ENCODE measurements at places on chromosomes 3 and 15. TPM values are rescaled to one million over a fixed set of nuclear protein-coding genes. Genes with fewer than 3 reads are reported as not detected.

FAM174B gene
- total RNA-seq, result 22.4 TPM

LDHAL6B gene
- total RNA-seq, result not detected

GOLGA8T gene
- not detected for total RNA-seq

MYO5C gene
- total RNA-seq, result 1.1 TPM

SLC12A1 gene
- not detected for total RNA-seq

GRCh38 chr15:48304398-48304797 lies 26.8 kb upstream of the DUT start:
- no peaks in the 10 kb centered on the region for H3K27me3 ChIP-seq
- no peaks in the 10 kb centered on the region for H3K36me3 ChIP-seq
- H3K27ac ChIP-seq, result no peak overlapping the region
- no peak for DNase-seq
- no peak overlapping the region for H3K4me3 ChIP-seq

GRCh38 chr15:101049282-101049681 lies 130.1 kb downstream of the LRRK1 start:
- peaks cover 21% of the 10 kb centered on the region for H3K4me1 ChIP-seq
- no peaks in the 10 kb centered on the region for H3K36me3 ChIP-seq
- H3K27me3 ChIP-seq, result no peaks in the 10 kb centered on the region
- H3K27ac ChIP-seq, result no peak overlapping the region

DNA sequence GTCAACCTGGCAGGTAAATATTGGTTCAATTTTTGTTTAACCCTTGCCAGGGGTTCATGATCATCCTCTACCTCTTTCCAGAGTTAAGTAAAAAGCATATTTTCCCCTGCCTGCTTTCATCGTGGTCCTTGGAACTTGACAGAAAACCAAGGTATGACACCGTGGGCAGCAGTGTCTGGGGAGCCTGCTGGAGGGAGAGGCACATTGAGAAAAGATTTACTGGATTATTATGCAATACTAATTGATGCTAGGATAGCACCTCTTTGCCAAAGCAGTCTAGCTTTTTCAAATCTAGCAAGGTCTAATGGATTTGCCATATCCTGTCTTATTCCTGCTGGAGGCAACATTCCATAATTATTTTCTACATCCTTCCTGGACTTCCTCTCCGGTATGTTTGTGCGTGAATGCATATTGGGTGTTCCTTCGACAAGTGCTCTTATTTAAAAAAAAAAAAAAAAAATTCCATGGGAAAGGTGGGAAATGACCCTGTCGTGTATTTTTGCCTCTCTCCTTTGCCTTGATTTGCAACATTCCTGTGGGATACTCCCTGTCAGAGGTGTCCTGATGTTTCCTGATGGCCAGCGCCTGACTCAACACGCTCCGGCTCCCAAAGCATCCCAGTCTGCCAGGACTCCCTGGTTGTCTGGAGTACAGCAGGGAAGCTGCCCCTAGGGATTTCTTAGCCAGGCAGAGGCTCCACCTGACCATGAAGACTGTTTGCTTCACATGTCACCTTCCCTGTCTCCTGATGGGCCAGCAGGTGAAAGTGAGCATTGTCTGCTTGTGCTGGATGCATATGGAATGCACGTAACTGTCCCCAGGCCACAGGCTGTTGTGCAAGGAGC lies 6.3 kb downstream of the BHLHE40 start:
- DNase-seq, result peak; percentile 45
- no peak overlapping the region for H3K4me3 ChIP-seq
- peaks cover 7% of the 10 kb centered on the region for H3K4me1 ChIP-seq
- H3K36me3 ChIP-seq, result no peaks in the 10 kb centered on the region

- H3K36me3 ChIP-seq, result no peaks in the 10 kb centered on the region
- H3K27ac ChIP-seq, result no peak overlapping the region
- no peaks in the 10 kb centered on the region for H3K27me3 ChIP-seq
- DNase-seq, result no peak
These were observed 23.6 kb downstream of the DUT start for GRCh38 chr15:48354694-48355303.

DNA sequence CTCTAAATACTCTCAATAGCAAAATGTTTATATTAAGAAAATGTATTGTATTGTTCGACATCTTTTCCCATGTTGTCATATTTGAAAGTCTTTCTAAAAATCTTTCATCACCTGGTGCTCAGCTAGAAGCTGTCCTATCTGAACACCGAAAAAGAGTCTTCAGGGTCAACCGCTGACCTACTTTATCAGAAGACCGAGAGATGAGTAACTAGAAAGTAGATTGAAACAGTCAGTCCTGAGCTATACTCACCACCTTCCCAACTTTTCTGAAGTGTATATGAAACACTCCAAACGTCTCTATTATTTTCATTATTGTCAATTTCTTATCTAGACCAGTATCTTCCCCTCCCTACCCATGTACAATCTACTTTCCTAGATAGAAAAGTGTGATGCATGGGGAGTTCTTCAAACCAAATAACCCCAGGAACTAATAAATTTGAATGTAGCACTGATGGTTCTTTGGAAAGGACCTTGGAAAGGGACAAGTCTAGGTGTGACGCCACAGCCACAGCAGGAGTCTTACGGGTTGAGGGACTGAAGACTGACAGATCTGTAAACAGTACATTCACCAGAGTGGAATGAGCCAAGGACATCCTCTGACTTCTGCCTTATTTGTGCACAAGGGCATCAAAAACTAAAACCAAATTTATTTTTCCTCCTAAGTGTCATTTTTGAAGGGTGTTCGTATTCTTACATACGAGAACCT lies 58.6 kb downstream of the TMOD3 start:
- H3K4me1 ChIP-seq, result peaks cover 3% of the 10 kb centered on the region
- H3K36me3 ChIP-seq, result no peaks in the 10 kb centered on the region
- H3K4me3 ChIP-seq, result no peak overlapping the region
- DNase-seq, result no peak
- H3K27ac ChIP-seq, result no peak overlapping the region

GRCh38 chr3:194587438-194587931 lies 45.7 kb downstream of the TMEM44 start:
- H3K27ac ChIP-seq, result no peak overlapping the region
- H3K36me3 ChIP-seq, result no peaks in the 10 kb centered on the region
- H3K4me3 ChIP-seq, result no peak overlapping the region
- no peak for DNase-seq
- peaks cover 2% of the 10 kb centered on the region for H3K4me1 ChIP-seq

DNA sequence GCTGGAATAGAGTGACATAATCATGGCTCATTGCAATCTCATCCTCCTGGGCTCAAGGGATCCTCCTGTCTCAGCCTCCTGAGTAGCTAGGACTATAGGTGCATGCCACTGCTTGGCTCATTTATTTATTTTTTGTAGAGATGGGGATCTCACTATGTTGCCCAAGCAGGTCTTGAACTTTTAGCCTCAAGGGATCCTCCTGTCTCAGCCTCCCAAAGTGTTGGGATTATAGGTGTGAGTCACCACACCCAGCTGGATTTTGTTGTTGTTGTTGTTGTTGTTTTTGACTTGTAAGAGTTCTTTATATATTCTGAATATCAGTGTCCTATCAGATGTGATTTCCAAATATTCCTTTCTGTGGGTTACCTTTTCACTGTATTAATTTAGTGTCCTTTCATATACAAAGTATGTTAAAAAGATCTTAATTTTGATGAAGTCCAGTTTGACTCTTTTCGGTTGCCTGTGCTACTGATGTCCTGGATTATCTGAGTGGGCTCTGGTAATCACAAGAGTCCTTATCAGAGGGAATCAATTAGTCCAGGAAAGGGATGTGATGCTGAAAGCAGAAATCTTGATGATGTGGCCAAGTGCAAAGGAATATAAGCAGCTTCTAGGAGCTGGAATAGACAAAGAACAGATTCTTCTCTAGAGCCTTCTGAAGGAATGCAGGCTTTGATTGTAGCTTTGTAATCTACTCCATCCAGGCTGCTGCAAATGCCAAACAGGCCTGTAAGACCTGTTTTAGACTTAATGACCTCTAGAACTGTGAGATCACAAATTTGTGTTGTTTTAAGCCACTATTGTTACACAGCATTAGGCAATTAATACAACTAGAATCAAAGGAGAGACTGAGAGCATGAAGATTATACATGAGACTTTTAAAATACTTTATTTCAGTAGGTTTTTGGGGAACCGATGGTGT lies 30.2 kb downstream of the NCK1 start:
- no peak for DNase-seq
- no peak overlapping the region for H3K27ac ChIP-seq
- H3K4me1 ChIP-seq, result peaks cover 4% of the 10 kb centered on the region
- no peak overlapping the region for H3K4me3 ChIP-seq

DNA sequence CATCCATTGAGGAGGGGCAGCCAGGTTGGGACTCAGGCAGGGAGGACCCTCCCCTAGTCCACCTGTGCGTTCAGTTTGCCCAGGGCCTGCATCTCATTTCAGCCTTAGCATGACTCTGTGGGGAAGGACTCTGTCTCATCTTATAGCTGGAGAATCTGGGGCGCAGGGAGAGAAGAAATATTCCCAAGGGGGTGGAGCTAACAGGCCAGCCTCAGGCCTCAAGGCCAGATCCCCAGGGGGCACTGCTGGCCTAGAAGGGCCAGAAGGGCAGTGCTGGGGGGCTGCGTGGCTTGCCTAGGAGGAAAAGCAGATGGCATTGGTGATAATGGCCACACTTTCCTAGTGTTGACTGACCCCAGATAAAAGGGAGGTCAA lies 10.9 kb downstream of the AMOTL2 start:
- peak overlapping the region; percentile 51 for H3K27ac ChIP-seq
- H3K4me1 ChIP-seq, result peaks cover 33% of the 10 kb centered on the region
- H3K27me3 ChIP-seq, result no peaks in the 10 kb centered on the region

DNA sequence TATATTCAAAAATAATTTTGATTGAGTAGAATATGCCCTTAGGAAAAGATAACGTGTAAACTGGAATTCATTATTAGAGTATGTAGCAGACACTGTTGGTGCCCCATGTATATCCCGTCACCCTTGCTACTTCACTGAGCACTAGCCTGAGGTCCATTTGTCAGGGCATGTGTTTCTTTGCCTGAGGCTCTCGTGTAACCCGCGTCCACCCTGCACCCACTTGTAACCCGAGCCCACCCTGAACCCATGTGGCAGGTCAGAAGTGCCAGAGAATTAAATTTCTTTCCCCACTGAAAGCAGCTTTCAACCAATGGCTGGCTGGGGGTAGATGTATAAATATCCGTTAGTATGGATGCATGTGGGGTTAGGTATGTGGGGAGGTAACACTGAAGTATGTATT lies 474.2 kb upstream of the ZNF385D start:
- no peaks in the 10 kb centered on the region for H3K27me3 ChIP-seq
- no peak overlapping the region for H3K27ac ChIP-seq
- no peaks in the 10 kb centered on the region for H3K4me1 ChIP-seq
- no peaks in the 10 kb centered on the region for H3K36me3 ChIP-seq
- DNase-seq, result no peak

- peaks cover 2% of the 10 kb centered on the region for H3K4me1 ChIP-seq
- H3K27ac ChIP-seq, result no peak overlapping the region
- DNase-seq, result peak; percentile 77
- H3K27me3 ChIP-seq, result no peaks in the 10 kb centered on the region
- H3K36me3 ChIP-seq, result no peaks in the 10 kb centered on the region
These were observed 79.3 kb upstream of the ALDH1L1 start for GRCh38 chr3:126259411-126260391.

DNA sequence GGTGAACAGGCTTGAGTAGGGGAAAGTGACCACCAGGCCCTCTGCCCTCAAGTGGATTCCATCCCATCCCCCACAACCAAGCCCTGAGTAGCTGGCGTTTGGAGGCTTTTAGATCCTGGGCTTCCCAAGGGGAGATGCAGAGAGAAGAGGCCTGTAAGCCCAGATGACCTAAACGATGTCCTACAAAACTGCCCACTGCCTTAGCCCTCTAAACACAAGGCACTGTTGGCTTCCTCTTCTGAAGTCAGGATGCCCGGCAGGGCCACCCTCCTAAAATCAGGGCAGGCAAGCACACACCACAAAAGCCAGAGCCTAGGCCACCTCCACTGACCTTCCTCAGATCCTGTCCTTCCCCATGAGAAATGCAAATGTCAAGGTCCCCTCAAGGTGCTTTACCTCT lies 68.6 kb downstream of the ADCY5 start:
- no peaks in the 10 kb centered on the region for H3K36me3 ChIP-seq
- peak; percentile 5 for DNase-seq
- H3K27me3 ChIP-seq, result no peaks in the 10 kb centered on the region
- H3K4me3 ChIP-seq, result no peak overlapping the region
- H3K27ac ChIP-seq, result no peak overlapping the region

- no peaks in the 10 kb centered on the region for H3K36me3 ChIP-seq
- no peak overlapping the region for H3K27ac ChIP-seq
- H3K27me3 ChIP-seq, result no peaks in the 10 kb centered on the region
These were observed 21.5 kb downstream of the CYFIP1 start for GRCh38 chr15:22958487-22959280.

DNA sequence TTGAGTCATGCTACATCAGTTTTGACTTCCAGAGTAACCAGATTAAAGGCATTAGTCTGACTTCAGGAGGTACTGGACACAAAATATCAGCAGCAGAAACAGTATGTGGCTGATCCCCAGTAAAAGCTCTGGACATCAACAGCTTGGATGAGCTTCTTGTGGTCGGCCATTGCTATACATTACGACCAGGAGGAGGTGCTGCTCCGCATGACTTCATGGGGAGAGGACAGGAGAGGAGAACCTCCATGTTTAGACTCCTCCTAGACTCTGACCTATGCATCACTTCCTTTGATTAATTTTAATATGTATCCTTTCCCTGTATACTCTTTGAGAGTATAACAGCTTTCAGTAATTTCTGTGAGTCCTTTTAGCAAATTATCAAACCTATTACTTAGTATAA lies 285.6 kb upstream of the ARHGEF26 start:
- no peak overlapping the region for H3K27ac ChIP-seq
- no peaks in the 10 kb centered on the region for H3K4me1 ChIP-seq
- DNase-seq, result no peak
- no peaks in the 10 kb centered on the region for H3K36me3 ChIP-seq

DNA sequence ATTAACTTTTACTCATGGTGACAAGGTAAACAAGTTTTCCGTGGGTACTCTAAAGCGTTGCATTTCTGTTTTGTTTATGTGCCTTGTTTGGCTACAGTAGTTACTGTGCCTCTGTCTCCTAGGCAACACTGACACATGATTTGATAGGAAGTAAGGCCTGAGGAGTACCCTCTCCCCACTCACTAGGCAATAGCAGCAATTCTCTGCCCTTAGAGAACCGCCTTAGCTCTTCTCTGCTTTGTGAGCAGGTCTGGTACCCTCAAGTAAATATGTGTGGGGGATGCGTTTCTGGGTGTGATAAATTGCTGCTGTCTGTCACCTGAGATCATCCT lies at the start of gene IL5RA:
Gene IL5RA, minus strand, starts transcription at position 76 of the 332 bp plus-strand sequence. CDS start 5,390 bp downstream, outside the sequence.
- no peaks in the 10 kb centered on the region for H3K36me3 ChIP-seq
- H3K4me3 ChIP-seq, result no peak within 1 kb of the TSS
- H3K27me3 ChIP-seq, result no peaks in the 10 kb centered on the region
- no peak within 1 kb of the TSS for H3K27ac ChIP-seq

GRCh38 chr15:64690008-64690407 lies 85.4 kb downstream of the RBPMS2 start:
- no peak overlapping the region for H3K4me3 ChIP-seq
- H3K4me1 ChIP-seq, result peaks cover 42% of the 10 kb centered on the region
- H3K27me3 ChIP-seq, result no peaks in the 10 kb centered on the region
- no peaks in the 10 kb centered on the region for H3K36me3 ChIP-seq
- peak overlapping the region; percentile 41 for H3K27ac ChIP-seq
- DNase-seq, result no peak

- DNase-seq, result no peak
- no peaks in the 10 kb centered on the region for H3K4me1 ChIP-seq
- no peak overlapping the region for H3K27ac ChIP-seq
- no peaks in the 10 kb centered on the region for H3K27me3 ChIP-seq
These were observed 537.6 kb upstream of the NAALADL2 start for GRCh38 chr3:174321548-174321947.

GRCh38 chr3:51190827-51191226 lies 194.3 kb upstream of the MANF start:
- H3K27ac ChIP-seq, result no peak overlapping the region
- DNase-seq, result no peak
- H3K27me3 ChIP-seq, result no peaks in the 10 kb centered on the region
- no peak overlapping the region for H3K4me3 ChIP-seq
- no peaks in the 10 kb centered on the region for H3K36me3 ChIP-seq
